ENCODE measurements at places on chromosomes 3 and 15. TPM values are rescaled to one million over a fixed set of nuclear protein-coding genes. Genes with fewer than 3 reads are reported as not detected.

HRG gene
- polyA plus RNA-seq = not detected

ROBO1 gene
- polyA plus RNA-seq = not detected

AADACL2 gene
- polyA plus RNA-seq = not detected

DNA sequence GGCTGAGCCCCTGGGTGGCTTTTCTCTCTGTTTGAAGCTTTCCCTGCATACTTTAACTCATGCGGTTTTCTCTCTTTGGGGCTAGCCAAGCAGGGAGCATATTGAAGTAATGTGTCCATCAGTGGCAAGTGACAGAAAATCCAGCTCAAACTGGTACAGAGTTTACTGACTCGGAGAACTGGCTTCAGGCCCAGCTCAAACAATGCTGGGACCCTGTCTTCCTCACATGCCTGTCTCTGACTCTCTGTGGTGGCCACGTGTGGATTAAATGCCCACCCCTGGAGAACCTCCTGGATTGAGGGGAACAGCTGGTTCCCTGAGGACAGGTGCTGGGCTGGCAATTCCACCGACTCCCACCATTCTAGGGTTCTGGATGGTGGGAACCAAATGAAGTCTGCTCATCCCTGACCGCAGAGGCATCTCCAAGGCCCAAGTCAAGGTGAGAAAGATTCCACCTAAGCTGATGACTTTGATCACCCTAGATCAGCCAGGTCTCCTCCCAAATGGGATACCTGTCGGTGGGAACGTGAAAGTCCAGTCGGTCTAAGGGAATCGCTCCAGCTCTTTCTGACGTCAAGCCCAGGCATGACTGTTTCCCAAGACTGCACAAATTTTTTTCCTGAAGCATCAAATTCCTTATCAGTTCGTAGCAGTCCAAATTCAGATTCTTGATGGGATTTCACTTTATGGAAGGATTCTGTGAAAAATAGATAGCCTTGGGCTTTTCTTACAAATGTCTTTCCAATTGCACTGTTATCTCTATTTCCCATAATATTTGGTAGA, 16.3 kb upstream of the HDAC11 start:
- no peak for DNase-seq

CADM2 gene
- polyA plus RNA-seq = not detected

- DNase-seq = no peak
These were observed 220.0 kb downstream of the NR1D2 start for GRCh38 chr3:24164967-24165602.

SLC28A2 gene
- polyA plus RNA-seq = not detected

ANKRD63 gene
- not detected for polyA plus RNA-seq

DNA sequence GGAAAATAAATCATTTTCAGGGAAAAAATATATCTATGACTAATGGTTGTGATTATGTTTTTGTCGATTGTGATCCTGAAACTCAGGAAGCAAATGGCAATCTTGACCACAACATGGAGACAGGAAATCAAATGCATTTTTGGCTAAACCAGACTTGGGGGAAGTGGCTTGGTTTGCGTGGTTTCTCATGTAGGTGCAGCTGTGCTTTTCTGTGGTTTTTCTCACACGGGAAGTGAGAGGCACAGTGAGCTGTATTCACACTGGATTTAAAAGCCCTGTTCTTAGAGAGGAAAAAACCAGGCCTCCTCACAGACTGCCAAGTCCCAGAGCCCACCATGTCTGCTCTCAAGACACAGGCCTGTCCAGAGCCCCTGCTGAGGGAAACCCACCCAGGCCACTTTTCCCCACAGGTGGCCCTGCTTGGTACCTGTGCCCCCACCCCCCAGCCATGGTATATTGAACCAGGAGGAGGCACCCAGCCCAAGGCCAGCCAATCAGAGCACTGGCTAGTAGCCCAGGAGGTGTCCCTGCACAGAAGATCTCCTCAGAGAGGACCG, 46.1 kb downstream of the BTD start:
- DNase-seq = peak; percentile 86

- no peak for DNase-seq
These were observed 91.1 kb downstream of the LINGO1 start for GRCh38 chr15:77541421-77542181.

FBXL22 gene
- 2.1 TPM for polyA plus RNA-seq

DNA sequence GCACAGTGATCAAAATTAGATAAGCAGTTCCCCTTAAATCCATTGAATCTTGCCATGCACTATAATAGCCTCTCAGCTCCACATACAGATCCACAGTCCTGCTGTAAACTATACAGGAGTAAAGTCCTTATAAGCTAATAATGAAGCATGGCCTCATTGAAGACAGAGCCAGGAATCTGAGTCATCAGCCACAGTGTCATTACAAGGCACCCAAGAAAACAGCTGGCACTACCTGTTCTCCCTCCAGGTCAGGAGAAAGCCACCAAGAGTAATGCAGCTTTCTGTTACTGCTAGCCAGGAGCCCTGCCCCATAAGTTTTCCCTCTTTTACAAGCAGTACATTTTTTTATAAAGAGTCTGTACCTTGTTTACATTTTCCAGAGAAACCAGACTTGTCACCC, 27.3 kb downstream of the WDR49 start:
- DNase-seq = no peak

LAMB2 gene
- not detected for polyA plus RNA-seq

DNA sequence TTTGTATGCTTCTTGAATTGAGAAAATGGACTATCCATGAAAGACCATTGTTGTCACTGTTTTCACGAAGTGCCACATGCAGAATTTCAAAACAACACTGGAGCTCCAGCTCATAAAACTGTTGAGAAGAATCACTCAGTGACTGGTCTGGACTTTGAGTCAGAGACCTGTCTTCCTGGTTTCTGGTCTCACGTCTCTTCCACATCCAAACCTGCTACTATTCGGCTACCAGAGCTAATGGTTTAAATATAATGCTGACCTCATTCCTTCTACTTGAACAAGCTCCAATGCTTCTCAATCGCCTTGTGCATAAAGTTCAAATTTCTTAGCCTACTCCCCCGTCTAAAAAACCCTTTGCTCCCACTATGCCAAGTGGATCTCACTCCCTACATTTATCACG, 227.9 kb upstream of the NR2F2 start:
- DNase-seq = no peak

DNA sequence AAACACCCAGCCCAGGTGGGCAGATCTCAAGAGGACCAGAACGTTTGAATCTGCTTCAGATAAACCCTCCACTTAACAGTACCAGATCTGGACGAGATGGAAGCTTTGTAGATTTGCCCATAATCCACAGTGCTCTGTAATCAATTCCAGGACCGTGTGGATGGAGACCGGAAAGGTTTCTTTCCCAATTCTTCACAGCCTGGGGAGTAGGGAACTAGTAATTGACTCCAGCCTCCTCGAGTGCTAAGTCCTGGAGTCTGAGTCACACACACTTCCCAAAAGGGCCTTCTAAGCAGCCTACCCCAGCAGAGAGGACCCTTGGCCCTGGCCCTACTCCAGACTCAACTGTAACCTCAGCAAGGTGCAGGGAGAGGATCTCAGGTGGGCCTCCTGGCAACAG, 56.2 kb upstream of the TSEN2 start:
- no peak for DNase-seq

GRCh38 chr15:35279811-35280210, 194.7 kb upstream of the NANOGP8 start:
- no peak for DNase-seq

CHRM5 gene
- not detected for polyA plus RNA-seq

- no peak for DNase-seq
These were observed 286.9 kb upstream of the C2CD4B start for GRCh38 chr15:62452026-62452425.

FAM43A gene
- 6.5 TPM for polyA plus RNA-seq

- DNase-seq = no peak
These were observed 427.3 kb downstream of the MFSD1 start for GRCh38 chr3:159229116-159229680.

DNA sequence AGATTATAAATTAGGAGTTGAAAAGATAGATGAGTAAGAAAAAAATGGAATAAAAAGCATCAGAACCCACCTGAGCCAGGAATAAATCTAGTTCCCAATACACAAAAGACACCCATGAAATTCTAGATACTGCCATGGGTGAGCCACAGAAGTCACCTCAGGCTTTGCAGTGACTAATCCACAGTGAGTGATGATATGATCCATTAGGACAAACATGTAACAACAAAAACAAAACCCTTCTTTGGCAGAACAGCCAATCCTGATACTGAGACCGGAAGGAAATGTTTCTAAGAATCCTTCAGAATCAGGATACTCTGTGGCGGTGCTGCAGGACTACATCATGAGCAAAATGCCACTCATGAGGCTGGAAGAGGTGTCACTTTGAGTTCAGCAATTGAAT, 15.0 kb upstream of the MINDY4B start:
- DNase-seq = no peak

AGTR1 gene
- not detected for polyA plus RNA-seq

HCLS1 gene
- polyA plus RNA-seq = 430 TPM

GABRR3 gene
- not detected for polyA plus RNA-seq

DNA sequence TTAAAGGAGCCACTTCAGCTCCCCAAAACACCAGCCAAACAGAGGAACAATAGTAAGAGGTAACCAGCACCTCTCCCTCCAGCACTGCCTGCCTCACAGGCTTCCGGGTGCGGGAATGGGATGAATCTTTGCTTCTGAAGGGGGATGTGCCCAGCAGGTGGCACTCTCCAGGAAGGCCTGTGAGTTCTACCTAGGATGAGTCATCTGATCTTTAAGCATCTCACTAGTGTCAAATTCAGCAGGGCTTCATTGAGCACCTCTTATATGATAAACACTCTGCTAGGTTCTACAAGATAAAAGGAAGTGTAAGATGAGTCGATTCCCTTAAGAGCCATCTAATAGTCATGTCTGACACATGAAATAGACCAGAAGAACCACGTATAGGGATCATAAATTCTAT, 237.4 kb upstream of the UMPS start:
- no peak for DNase-seq

CLRN1 gene
- polyA plus RNA-seq = not detected

DNA sequence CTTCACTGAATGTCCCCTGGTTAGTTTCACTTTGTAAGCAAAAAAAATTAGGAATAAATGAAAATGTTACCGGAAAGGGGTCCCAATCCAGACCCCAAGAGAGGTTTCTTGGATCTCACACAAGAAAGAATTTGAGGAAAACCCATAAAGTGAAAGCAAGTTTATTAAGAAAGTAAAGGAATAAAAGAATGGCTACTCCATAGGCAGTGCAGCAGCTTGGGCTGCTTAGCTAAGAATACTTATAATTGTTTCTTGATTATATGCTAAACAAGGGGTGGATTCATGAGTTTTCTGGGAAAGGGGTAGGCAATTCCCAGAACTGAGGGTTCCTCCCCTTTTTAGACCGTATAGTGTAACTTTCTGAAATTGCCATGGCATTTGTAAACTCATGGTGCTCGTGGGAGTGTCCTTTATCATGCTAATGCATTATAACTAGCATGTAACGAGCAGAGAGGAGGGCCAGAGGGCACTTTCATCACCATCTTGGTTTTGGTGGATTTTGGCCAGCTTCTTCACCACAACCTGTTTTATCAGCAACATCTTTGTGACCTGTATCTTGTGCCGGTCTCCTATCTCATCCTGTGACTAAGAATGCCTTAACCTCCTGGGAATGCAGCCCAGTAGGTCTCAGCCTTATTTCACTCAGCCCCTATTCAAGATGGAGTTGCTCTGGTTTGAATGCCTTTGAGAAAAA, 41.0 kb upstream of the CMSS1 start:
- DNase-seq = no peak

AADAC gene
- polyA plus RNA-seq = not detected

EEF1AKMT4 gene
- polyA plus RNA-seq = 5.1 TPM

DNA sequence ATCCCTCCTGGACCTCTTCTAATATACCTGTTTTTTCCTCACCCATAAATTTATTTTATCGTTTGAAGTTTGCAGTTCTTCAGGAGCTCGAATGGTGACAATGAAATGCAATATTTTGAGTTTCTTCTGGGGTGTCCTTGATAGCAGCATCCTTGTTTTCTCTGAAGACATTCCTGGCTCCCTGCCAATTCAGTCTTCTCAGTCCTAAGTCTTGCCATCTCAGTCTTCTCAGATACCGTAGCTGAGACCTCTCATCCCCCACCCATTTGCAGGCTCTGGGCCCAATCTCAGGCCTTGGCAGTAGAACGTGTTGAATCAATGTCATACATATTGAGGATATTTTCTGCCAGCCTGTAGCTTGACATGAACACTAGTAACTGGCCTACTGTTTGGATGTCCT, 140.9 kb downstream of the NECTIN3 start:
- DNase-seq = no peak

DNA sequence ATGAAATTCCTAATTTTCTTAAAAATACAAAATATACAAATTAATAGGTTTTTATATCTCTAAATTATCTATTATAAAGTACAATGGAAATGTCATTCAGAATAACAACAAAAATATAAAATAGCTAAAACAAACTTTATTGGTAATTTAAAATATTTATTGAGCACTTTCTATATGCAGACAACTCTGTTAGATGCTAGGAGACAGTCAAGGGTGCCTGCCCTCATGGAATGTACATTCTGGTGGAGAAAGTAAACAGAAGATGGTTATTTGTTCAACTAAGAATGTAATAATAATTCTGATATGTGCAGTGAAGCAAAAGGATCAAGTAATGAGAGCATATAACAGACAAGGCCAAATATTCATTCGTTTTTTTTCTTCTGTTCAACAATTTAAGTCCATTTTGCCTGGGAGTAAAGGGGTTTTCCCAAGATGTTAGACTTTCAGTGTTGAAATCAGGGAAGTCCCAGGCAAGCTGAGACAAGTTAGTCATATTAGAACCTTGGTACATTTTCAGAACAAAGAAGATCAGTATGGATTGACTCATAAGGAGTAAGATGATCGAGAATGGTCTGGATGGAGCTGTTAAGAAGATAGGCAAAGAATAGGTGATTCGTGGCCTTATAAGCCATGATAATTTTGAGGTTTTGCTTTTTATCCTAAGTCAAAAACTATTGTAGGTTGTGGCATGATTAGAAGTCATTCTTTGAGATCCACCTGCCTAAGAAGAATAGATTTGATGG, 150.2 kb upstream of the MLF1 start:
- no peak for DNase-seq

DNA sequence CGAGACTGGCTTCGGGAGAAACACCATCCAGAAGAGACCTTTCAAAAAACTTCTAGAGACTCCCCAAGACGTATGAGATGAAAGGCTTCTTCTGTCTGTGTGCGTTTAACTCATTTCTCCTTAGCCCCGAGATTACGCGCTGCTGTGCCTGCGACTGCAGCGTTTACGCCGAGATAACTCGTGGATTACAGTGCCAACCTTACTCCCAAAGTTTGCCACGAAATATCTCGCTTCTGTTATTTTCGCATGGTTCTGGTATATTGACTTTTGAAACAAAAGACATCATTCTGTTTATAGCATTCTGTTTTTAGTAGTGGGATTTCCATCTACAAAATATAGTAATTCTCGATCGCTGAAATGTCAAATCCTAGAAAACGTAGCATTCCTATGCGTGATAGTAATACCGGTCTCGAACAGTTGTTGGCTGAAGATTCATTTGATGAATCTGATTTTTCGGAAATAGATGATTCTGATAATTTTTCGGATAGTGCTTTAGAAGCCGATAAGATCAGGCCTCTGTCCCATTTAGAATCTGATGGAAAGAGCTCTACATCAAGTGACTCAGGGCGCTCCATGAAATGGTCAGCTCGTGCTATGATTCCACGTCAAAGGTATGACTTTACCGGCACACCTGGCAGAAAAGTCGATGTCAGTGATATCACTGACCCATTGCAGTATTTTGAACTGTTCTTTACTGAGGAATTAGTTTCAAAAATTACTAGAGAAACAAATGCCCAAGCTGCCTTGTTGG, 467 bp downstream of the PGBD4 start:
- no peak for DNase-seq
